Fibroblast of lung (primary cell): ENCODE measurements at places on chromosomes 5 and 9.

- DNase-seq, result peak; percentile 74
Measured at GRCh38 chr9:22238809-22239684, 207.6 kb upstream of the DMRTA1 start.

DNA sequence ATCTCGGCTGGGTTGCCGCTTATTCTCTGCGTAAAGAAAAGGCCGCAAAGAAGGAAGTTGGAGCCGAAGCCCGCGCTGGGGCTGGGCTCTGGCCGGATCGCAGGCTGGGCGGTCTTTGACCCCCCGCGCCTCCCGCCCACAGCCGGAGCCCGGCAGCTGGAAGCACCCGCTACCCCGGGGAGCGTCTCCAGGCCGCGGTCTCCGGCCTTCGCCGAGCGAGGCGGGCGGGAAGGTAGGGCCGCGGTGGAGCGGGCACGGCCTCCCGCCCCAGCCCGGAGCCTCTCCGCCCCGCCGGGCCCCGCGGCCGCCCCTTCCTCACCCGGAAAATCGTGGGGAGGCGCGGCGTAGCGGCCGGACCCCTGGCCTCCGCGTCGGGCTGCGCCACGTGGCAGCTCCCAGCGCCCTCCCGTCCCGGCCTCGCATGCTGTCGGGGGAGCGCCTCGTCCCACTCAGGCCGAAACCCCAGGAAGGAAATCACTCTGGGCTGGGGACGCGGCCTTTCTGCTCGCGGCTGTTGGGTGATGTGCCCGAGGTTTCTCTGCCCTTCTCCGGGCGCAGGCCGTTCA, 12.0 kb downstream of the FOXD1 start:
- DNase-seq, result no peak

DNA sequence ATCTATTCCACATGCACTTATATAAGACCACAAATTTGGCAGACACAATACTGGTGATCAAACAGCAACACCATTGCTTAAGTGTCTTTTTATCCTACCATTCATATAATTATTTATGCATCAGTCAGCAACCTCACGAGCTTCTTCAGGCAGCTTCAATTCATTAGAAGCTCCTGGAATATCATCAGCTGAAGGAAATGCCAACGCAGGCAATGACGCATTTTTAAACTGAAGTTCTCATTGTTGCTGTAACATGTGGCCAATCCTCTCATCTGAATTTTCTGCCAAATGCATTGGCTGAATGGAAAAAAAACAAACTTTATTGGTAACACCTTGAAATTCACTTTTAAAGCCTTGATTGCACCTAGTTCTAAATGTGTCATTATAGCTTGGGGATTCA, 376.4 kb upstream of the RGMB start:
- peak; percentile 26 for DNase-seq

- DNase-seq, result no peak
Measured at GRCh38 chr9:35484406-35484805, 5.5 kb upstream of the RUSC2 start.

GRCh38 chr9:69589156-69589555, 83.0 kb downstream of the APBA1 start:
- DNase-seq, result no peak

DNA sequence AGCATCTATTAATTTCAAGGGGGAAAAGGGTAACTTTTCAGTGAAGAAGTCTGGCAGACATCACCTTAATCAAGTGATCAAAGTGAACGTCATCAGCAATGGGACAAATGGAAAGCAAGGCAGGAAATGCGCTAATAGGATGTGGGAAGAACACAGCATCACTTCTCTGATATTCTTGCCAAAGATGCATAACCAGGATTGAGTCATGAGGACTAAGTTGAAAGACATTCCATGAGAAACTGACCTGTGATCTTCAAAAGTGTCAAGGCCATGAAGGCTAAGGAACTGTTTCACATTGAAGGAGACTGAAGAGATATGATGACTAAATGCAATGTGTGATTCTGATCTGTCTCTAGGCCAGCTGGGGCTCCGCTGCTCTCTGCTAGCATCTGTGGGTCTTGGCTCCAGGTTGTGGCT, 92.9 kb downstream of the NDFIP1 start:
- DNase-seq, result peak; percentile 94

DNA sequence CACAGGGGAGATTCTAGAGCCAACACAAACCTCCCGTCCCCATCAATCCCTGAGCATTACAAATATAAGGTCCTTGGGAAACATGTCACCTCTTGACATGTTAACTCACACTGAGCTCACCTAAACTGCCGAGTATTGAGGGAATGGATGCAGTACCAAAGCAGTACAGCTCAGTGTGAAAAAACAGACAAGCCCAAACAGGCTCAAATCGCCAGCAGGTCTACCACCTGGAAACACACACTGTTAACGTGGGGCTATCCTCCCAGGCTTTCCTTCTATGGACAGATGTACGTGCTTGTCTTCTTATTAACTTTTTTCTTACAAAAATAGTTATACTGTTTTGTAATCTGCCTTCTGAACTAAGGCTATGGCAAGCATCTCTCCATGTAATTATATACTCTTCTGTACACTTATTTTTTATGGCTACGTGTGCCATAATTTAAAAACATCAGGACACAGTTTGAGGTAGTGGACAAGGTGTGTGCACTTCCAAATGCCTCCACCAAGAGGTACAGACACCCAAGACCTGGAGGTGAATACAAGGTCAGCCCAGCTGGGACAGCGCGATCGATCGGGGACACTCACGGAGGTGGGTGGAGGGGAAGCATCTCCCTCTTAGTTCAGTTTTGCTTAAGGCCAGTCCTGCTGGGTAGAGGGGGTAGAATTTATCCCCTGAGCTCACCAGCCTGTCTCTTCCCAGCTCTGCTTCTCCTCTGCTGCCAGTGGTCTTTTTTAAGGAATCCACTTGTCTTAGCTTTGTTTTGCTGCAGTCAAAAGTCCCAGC, 76.5 kb downstream of the DAP start:
- DNase-seq, result no peak

DNA sequence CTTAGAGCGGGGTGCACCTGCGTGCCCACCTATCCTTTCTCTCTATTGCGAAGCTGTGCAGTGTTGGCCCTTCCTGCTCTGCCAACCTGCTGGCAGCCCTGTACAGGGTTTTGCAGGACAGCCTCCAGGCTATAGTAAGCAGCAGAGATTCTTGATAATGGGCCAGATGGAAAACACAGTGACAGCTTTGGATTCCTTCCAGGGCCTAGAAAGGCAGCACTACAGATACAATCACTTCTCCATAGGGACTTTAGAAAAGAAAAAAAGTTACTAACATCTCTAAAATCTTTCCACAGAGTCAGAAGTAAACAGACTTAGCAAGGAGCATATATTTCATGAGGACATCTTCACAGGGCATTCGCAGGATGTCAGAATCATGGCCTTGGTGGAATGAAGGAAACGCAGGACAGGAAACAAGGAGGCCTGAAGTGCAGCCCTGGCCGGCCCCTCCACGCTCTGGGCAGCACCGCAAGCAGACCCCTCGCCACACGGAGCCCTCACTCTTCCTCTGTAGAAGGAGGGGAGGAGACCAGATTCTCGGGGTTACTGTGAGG, 172.1 kb upstream of the GAS1 start:
- DNase-seq, result peak; percentile 88
